Lung (tissue), 17 donors: ENCODE measurements at places on chromosomes 7 and 10. TPM values are rescaled to one million over a fixed set of nuclear protein-coding genes. Genes with fewer than 3 reads are reported as not detected.

Gene PIK3CG
- polyA plus RNA-seq, result 0.61 TPM

DNA sequence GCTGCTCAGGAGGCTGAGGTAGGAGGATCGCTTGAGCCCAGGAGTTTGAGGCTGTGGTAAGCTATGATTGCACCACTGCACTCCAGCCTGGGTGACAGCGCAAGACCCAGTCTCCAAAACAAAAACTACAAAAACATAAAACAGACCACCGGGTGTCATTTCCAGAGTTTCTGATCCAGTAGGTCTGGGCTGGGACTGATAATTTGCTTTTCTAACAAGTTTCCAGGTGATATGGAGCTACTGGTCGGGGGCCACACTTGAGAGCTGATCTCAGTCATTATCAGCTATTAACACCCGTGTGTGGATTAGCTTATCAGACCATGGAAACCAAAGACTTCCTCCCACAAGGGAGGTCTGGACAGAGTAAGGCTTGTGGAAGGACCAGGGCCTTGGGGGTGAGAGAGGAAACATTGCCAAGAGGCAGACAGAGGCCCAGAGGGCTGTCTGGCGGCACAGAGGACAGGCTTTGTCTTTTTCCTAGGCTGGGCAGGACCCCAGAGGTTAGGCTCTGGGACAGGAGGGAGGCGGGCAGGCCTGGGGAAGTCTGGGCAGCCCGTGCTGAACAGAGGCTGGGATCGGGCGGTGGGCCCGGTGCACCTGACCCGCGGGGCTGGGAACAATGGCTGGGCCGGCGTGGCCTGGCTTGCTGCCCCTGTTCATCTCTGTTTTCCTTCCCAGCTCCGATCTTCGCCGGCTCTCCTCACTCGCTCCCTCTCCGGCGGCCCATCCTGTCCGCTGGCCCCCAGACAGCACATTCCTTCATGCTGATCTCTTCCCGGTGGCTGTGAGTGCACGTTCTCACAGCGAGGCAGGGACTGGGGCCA is 25.2 kb downstream of the TMEM270 start:
- H3K27me3 ChIP-seq, result no peaks in the 10 kb centered on the region
- peak overlapping the region; percentile 85 for H3K27ac ChIP-seq
- DNase-seq, result peak; percentile 63
- H3K4me3 ChIP-seq, result no peak overlapping the region

- no peaks in the 10 kb centered on the region for H3K36me3 ChIP-seq
- peak; percentile 17 for DNase-seq
- no peak overlapping the region for H3K4me3 ChIP-seq
- H3K4me1 ChIP-seq, result no peaks in the 10 kb centered on the region
- no peak overlapping the region for H3K27ac ChIP-seq
Measured at GRCh38 chr7:77349141-77349540, 67.0 kb downstream of the GSAP start.

Gene ADCYAP1R1
- 0.53 TPM for polyA plus RNA-seq

- H3K36me3 ChIP-seq, result no peaks in the 10 kb centered on the region
- H3K27me3 ChIP-seq, result no peaks in the 10 kb centered on the region
- H3K4me1 ChIP-seq, result no peaks in the 10 kb centered on the region
- H3K27ac ChIP-seq, result no peak overlapping the region
- H3K4me3 ChIP-seq, result no peak overlapping the region
- no peak for DNase-seq
Measured at GRCh38 chr7:121810831-121811672, 61.9 kb upstream of the PTPRZ1 start.

Gene PAPSS2
- polyA plus RNA-seq, result 29.0 TPM

- no peaks in the 10 kb centered on the region for H3K27me3 ChIP-seq
- DNase-seq, result no peak
- H3K27ac ChIP-seq, result no peak overlapping the region
- no peaks in the 10 kb centered on the region for H3K36me3 ChIP-seq
Measured at GRCh38 chr7:120400806-120401455, 128.0 kb downstream of the KCND2 start.

GRCh38 chr7:135756191-135756590 is 7.6 kb upstream of the FAM180A start:
- no peak for DNase-seq
- H3K27ac ChIP-seq, result no peak overlapping the region
- no peaks in the 10 kb centered on the region for H3K36me3 ChIP-seq
- no peaks in the 10 kb centered on the region for H3K4me1 ChIP-seq
- H3K27me3 ChIP-seq, result no peaks in the 10 kb centered on the region
- H3K4me3 ChIP-seq, result no peak overlapping the region

Gene METTL27
- polyA plus RNA-seq, result 3.9 TPM

GRCh38 chr10:29541422-29542210 is 93.2 kb downstream of the SVIL start:
- H3K36me3 ChIP-seq, result no peaks in the 10 kb centered on the region
- DNase-seq, result no peak
- H3K27me3 ChIP-seq, result no peaks in the 10 kb centered on the region

Gene CALN1
- 0.02 TPM for polyA plus RNA-seq

DNA sequence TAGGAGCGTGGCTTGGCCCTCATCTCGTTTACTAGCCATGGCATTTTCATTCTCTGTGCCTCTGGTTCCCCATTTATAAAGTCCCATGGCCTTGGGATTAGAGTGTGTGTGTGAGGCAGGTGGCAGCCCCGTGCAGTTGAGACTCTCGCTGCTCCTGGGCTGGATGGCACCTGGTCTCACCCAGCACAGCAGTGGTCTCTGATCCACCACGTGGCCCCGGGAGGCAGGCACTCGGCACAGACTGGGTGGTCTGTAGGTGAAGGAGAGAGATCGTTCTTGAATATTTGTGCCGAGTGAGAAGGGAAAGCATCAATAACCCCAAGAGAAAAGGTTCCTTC is 50.4 kb downstream of the CALML3 start:
- H3K27ac ChIP-seq, result no peak overlapping the region
- H3K4me3 ChIP-seq, result no peak overlapping the region
- no peaks in the 10 kb centered on the region for H3K36me3 ChIP-seq
- H3K4me1 ChIP-seq, result no peaks in the 10 kb centered on the region

Gene CEP41
- polyA plus RNA-seq, result 8.6 TPM

DNA sequence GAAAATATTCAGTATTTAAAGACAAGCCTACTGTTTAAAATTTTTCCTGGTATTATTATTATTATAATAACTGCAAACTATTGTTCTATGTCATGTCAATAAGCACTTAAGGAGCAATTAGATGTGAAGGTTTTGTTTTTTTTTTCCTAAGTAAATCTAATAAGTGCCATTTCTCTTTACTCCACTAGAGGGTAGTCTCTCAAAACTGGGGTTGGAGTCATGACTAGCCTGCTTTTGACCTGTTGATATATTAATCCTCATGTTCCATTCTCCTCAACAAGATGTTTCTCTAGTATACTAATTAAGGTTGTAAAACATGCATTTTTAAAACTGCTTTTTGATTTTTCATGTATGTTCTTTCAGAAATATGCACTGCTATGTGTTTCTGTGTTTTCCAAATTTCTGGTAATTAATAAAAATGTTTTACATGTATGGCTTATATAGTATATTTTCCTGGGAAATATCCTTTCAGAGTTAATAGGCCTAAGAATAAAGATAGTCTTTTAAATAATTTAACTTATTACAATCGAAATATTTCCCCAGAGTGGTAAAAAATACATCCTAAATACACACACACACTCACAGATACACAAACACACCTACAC is 1.0 kb upstream of the LRRN3 start:
- H3K4me1 ChIP-seq, result peaks cover 8% of the 10 kb centered on the region
- no peak overlapping the region for H3K27ac ChIP-seq
- no peak for DNase-seq
- H3K4me3 ChIP-seq, result no peak overlapping the region
- H3K27me3 ChIP-seq, result no peaks in the 10 kb centered on the region

GRCh38 chr10:21166557-21167287 is 269.6 kb upstream of the NEBL start:
- peak; percentile 22 for DNase-seq
- H3K4me3 ChIP-seq, result peak overlapping the region; percentile 17
- H3K36me3 ChIP-seq, result no peaks in the 10 kb centered on the region

DNA sequence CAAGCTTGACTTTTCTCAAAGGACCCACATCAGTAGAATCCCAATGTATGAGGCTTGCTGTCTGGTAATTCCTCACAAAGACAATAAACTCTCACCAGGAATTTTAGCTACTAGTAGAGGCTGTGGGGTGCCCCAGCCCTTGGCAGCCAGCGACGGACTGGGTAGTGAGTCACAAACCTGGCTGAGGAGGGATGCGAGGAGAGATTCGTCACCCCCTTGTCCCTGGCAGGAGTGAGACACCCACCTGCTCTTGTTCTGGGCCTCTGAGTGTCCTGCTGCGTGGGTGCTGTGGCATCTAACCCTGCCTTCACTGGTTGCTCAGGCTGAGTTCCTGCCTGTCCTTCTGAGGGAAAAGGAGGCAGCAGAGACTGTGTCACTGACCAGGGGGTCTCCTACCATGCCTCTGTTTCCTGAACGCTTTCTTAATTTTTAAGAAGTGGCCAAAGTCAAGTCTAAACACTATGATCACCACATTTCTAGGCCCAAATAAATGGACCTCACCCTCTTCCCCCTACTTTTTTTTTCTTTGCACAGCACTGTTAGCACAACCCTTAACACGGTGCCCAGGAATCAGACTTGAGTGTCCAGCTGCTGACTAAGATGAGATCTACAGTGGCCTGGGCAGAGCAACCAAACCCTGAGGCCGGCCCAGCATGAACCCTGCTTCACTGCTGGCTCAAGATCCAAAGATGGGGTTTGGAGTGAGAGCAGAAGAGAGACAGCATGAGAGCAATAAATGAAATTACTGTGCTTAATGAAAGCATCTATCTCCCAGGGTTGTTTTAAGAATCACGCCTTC is 146.4 kb downstream of the ANLN start:
- no peak overlapping the region for H3K27ac ChIP-seq
- no peaks in the 10 kb centered on the region for H3K36me3 ChIP-seq
- no peak for DNase-seq
- no peaks in the 10 kb centered on the region for H3K4me1 ChIP-seq

DNA sequence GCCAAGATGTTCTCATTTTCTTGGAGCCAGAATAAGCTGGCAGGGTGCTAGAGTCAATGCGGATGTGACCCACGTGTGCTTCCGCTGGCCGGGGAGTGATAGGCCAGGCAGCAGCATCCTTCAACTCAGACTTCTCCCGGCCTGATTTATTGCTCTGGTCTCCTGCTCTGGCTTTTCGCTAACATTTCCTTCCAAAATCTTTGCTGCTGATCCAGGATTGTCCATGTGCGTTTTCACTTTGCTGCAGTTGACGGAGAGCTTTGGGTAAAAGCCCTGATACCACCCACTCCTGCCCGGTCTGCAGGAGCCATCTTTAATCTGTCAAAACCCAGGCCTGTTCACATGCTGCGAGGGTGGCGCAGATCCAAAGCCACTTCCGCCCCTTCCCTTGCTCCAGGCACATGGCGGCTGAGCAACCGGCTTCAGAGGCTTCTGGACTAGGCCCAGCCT is 106.8 kb downstream of the CYP26A1 start:
- DNase-seq, result peak; percentile 29
- H3K4me3 ChIP-seq, result no peak overlapping the region
- H3K27ac ChIP-seq, result peak overlapping the region; percentile 22
- no peaks in the 10 kb centered on the region for H3K36me3 ChIP-seq

Gene CD36
- polyA plus RNA-seq, result 73.8 TPM

GRCh38 chr10:42926843-42927242 is 144.2 kb downstream of the BMS1 start:
- H3K36me3 ChIP-seq, result no peaks in the 10 kb centered on the region
- no peak for DNase-seq
- no peak overlapping the region for H3K4me3 ChIP-seq

DNA sequence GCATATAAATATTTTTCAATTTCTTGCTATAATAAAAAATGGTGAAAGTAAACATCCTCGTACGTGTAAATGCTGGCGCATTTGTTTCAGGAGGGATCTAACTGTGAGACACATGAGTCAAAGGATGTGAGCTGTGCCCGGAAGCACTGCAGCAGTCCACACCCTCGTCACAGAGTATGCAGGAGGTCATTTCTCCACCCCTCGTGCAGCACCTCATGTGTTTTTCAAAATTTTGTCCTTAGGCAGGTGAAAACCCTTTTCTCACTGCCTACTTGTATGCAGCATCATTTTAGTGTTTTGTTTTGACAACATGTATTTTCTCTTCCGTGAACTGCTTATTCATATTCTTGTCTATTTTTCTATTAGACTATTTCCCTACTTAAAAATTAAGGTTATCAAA is 162.7 kb downstream of the AVL9 start:
- no peak overlapping the region for H3K27ac ChIP-seq
- H3K36me3 ChIP-seq, result no peaks in the 10 kb centered on the region
- no peak overlapping the region for H3K4me3 ChIP-seq
- H3K27me3 ChIP-seq, result no peaks in the 10 kb centered on the region
- DNase-seq, result no peak

DNA sequence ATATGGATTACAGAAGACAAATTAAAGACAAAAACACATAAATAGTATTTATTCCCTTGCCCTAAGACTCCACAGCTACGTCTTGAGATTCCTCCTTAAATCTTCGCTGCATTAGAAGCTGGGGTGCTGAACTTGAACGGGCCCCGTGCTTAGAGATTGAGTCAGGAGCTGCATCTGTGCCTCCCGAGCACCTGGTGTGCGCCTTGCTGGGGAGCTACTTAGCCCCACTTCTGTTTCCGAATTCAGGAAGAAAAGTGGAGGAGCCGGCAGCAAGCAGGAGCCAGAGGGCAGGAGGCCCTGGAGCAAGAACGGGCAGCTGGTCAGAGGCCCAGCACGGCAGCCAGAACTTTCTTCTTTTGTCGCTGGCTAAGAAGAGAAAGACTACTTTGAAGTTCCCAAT is 30.4 kb upstream of the RNF32 start:
- no peak for DNase-seq
- H3K36me3 ChIP-seq, result no peaks in the 10 kb centered on the region
- no peak overlapping the region for H3K4me3 ChIP-seq
- no peaks in the 10 kb centered on the region for H3K27me3 ChIP-seq

GRCh38 chr7:127654404-127655394 is 2.7 kb downstream of the SND1 start:
- no peaks in the 10 kb centered on the region for H3K27me3 ChIP-seq
- no peak overlapping the region for H3K27ac ChIP-seq
- no peak for DNase-seq
- H3K4me3 ChIP-seq, result no peak overlapping the region
- H3K4me1 ChIP-seq, result peaks cover 18% of the 10 kb centered on the region

DNA sequence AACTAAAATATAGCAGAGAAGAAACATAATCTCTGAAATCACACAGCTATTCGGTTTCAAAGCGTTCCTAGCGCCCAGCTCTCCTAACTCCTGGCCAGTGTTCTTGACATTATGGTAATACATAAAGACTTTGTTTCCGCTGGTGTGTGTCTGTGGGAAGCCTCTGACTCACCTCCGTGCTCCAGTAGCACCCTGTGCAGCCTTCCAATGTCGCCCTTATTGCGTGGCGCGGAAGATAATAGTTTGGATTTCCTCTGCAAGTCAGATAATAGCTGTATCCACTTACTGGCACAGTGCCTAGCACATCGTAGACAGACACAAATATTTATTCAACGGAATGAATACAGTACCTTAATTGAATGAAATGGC is 570 bp downstream of the BMS1 start:
- H3K36me3 ChIP-seq, result peaks cover 19% of the 10 kb centered on the region
- peak overlapping the region; percentile 93 for H3K27ac ChIP-seq
- no peaks in the 10 kb centered on the region for H3K27me3 ChIP-seq
- DNase-seq, result peak; percentile 17

Gene LIPJ
- polyA plus RNA-seq, result 0.02 TPM

- no peak overlapping the region for H3K4me3 ChIP-seq
- H3K27ac ChIP-seq, result peak overlapping the region; percentile 65
- H3K4me1 ChIP-seq, result peaks cover 8% of the 10 kb centered on the region
- H3K36me3 ChIP-seq, result no peaks in the 10 kb centered on the region
- no peaks in the 10 kb centered on the region for H3K27me3 ChIP-seq
Measured at GRCh38 chr10:3107426-3107961, 40.1 kb downstream of the PFKP start.
